ENCODE measurements at places on chromosomes 5 and 9.

GRCh38 chr9:116423149-116423548 lies 264.0 kb upstream of the TRIM32 start:
- DNase-seq, result no peak

GRCh38 chr5:175336781-175337180 lies 107.2 kb downstream of the DRD1 start:
- no peak for DNase-seq

DNA sequence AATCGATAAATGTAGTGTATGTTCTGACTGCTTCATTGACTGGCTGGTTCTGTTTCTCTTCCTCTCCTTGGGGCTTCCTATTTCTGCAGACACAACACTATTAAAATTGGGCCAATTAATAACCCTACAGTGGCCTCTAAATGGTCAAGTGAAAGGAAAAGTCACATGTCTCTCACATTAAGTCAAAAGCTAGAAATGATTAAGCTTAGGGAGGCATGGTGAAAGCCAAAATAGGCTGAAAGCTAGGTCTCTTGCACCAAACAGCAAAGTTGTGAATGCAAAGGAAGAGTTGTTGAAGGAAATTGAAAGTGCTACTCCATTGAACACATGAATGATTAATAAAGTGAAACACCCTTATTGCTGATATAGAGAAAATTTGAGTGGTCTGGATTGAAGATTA lies 58.2 kb downstream of the CCNH start:
- no peak for DNase-seq

GRCh38 chr5:134175921-134176510 lies 734 bp downstream of the SKP1 start:
- no peak for DNase-seq

GRCh38 chr9:36845844-36846243 lies 188.2 kb downstream of the PAX5 start:
- no peak for DNase-seq

- no peak for DNase-seq
Observed at GRCh38 chr5:50768634-50769033, 102.2 kb downstream of the PARP8 start.

- DNase-seq, result no peak
Observed at GRCh38 chr5:108924457-108924961, 176.8 kb downstream of the FER start.

DNA sequence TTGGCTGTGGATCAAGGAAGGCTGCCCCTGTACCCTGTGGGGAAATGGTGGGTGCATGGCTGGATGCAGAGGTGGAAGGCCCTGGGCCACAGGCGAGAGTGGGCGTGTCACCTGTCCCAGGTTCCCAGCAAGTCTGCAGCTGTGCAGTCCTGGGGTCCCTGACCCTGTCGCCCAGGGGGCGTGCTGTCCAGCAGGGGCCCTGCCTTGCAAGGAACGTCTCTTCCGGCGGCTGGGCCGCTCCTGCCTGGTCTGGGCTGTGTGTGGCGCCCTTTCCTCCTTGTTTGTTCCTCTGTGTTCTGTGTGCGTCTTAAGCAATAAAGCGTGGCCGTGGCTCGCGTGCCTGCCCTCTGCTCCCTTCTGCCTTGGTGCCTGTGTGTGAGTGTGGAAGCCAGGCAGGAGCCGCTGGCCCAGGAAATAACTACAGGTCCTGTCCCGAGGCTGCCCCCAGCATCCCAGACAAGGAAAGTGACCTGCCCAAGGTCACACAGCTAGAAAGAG lies 8.4 kb downstream of the SLC2A6 start:
- no peak for DNase-seq

GRCh38 chr9:68805890-68806517 lies 101.0 kb downstream of the PIP5K1B start:
- no peak for DNase-seq

- no peak for DNase-seq
Observed at GRCh38 chr5:89342106-89342876, 459.3 kb upstream of the MEF2C start.

DNA sequence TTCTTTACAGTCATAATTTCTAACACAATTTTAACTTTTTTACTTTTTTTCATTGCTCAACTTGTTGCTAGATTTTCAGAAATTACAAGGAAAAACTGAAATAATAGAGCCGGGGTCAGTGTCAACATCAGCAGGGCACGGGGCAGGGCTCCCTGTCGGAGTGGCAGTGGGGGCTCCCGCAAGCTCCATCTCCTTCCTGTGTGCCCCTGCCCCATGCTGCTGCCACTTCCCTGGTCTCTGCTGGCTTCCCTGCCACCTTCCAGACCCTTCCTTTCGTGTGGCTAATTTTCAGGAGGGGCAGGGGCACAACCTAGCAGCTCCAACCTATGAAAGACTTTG lies 1.0 kb upstream of the EXOC3 start:
- no peak for DNase-seq

GRCh38 chr9:114539701-114540380 lies 34.6 kb upstream of the WHRN start:
- DNase-seq, result no peak

- DNase-seq, result no peak
Observed at GRCh38 chr5:172791726-172792445, 20.9 kb upstream of the DUSP1 start.

- DNase-seq, result no peak
Observed at GRCh38 chr5:9789777-9790176, 159.6 kb upstream of the TAS2R1 start.

DNA sequence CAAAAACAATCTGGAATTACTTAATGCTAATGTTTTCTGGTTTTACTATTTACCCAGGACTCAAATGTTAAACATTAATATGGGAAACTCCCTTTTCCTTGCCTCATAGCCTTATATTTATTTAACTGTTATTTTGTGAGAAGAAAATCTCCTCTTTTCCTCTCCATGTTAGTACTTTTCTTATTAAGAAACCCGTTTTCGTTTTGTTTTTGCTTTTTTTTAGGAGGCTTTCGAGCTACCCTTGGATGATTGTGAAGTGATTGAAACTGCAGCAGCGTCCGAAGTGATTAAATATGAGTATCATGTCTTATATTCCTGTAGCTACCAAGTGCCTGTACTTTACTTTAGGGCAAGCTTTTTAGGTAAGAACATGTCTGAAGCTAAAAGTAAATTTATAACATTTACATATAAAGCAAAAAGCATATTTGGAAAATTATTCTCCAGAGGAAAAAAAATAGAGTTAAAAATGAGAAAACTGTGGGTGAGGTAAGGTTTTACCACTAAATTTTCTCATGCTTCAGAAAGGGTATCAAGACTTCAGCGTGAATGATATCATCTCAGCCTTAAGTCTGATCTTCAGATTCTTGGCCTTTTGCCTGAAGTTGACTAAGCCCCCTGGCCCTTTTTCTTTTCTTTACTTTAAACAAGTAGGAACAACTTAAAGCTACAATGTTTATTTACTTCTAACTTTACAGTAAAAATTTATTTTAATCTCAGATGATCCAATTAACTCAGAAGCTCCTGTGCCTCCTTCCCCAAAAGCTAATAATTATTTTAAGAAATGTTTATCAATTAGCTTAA lies 113.8 kb downstream of the RPS23 start:
- no peak for DNase-seq

GRCh38 chr9:2816476-2817141 lies 27.3 kb downstream of the PUM3 start:
- DNase-seq, result no peak

GRCh38 chr9:130387398-130387797 lies 57.4 kb upstream of the ASS1 start:
- DNase-seq, result no peak

DNA sequence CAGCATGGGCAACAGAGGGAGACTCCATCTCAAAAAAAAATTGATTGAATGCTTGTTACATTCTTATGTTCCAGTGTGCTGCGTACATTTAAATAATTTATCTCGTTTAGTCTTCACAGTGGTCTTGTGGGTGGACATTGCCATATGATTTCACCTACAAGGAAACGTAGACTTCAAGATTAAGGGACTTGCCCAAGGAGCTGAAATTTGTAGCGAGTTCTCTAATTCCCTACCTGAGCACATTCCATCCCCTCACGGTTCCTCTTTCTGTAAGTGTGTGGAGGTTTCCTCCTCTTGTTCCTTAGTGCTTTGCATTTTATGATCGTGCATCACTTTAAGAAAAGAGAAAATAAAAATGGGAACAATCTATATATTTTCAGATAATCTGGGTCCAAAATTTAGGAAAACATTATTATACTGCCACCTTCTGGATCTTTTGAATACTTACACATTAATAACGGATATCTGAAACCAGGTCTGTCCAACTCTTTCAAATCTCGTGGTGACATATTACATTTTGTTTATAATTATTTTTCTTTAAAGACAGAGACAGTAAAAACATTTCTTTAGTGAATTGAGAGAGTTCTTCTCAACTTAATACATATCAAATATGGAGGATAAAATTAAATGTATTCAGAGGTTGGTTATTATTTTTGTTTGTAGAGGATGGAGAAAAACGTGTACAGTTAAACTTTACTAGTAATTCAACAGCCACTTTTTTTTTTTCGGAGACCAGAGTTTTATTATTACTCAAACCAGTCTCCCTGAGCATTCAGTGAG lies 29.9 kb upstream of the C7 start:
- DNase-seq, result no peak

DNA sequence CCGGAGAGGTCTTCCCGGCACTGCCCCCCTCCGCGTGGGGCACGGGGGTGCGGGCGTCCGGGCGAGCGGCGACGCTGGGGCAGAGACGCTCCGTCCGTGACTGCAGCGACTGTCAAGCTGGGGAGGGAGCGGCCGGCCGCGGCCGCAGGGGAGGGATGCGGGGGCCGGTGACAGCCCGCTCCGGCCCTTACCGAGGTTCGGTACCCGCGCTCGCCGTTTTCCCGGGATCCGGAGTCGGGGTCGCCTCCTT lies 400 bp downstream of the KDM4C start:
- DNase-seq, result peak; percentile 5

GRCh38 chr5:163104464-163104863 lies 332.9 kb upstream of the CCNG1 start:
- no peak for DNase-seq

DNA sequence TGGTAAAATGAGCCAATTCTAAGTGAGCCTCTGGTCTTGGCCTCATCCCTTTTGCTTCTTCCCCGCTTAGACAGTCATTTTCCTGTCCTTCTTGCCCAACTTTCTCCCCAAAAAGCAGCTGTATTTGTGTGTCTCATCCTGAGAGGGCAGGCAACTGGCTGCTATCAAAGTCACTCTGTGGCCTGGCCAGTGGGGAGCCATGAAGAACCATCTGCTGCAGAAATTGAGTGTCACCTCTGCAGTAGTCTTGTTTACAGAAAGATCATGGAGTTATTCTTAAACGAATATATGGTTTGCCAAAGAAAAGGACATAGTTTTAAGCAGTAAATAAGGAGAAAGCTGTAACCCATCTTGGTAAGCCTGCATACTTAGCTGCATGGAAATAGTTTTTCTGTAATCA lies 233.6 kb upstream of the ELAVL2 start:
- DNase-seq, result no peak

- DNase-seq, result no peak
Observed at GRCh38 chr5:78562714-78563330, 85.8 kb downstream of the LHFPL2 start.

GRCh38 chr5:179819296-179820126 lies 1.2 kb upstream of the SQSTM1 start:
- DNase-seq, result no peak

DNA sequence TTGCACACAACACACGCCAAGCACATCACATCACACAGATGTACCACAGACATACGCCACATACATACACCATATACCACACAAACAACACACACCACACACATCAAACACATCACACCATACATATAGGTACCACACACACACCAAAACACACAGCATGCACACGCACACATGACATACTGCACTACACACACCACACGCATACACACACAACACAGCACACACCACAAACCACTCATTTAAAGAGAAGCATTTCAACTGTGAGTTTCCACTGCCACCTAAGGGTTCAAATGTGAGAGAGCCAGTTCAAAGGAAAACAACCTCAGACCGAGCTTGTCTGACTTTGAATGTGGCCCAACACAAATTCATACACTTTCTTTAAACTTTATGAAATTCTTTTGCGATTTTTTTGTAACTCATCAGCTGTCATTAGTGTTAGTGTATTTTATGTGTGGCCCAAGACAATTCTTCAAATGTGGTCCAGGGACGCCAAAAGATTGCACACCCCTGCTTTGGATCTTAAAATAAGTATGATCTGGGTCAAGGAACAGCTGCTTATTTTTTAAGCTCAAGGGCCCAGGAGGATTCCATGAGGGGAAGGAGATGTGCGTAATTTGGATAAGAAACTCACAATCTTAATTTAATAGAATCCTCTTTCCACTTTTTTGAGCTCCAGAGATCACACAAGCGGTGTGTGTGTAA lies 494.6 kb downstream of the GADD45G start:
- no peak for DNase-seq

All from stimulated activated CD8-positive, alpha-beta memory T cell treated with anti-CD3 and anti-CD28 coated beads, Interleukin-2, amount 100 ng/mL, for 48 hours (primary cell).